Iris pigment epithelial cell (primary cell): ENCODE measurements at places on chromosomes 4 and X.

GRCh38 chrX:2989565-2989964 lies 16.8 kb upstream of the ARSH start:
- no peak for DNase-seq

DNA sequence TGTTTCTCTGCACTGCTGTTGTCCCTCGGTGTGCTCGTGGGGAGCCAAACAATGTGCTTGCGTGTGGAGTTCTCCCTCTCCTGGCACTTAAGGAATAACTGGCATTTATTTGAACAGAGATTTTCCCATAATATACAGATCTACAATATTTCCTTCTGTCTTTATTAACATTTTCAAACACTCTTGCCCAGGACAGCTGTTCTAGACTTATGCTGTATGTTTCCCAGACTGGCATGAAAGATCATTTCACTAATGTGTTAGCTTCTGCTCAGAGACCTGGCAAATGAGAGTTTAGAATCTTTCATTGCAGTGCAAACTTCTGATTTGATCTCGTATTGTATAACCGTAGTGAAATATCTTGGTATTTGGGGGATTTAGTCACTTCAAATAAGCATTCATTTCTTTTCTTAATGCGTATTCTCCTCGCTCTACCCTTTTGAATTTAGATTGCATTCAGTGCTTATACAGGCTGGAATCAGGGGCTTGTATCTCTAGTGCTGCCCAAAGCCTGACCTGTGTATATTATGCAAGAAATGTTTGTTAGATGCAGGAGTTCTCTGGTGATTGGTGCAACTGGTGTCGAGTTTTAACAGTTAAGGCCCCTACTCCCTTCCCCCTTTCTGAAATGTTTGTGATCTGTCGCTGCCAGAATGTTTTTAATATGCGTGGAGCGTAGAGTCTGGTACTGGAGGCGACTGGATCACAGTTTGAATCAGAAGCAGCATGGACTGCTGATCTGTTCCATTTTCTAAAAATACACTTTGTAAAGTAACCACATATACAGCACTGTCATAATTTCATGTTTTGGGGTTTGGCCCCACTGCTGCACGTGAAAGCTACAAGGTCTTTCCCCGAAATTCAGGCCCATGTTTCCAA lies 326.3 kb downstream of the ARHGAP10 start:
- DNase-seq = no peak

DNA sequence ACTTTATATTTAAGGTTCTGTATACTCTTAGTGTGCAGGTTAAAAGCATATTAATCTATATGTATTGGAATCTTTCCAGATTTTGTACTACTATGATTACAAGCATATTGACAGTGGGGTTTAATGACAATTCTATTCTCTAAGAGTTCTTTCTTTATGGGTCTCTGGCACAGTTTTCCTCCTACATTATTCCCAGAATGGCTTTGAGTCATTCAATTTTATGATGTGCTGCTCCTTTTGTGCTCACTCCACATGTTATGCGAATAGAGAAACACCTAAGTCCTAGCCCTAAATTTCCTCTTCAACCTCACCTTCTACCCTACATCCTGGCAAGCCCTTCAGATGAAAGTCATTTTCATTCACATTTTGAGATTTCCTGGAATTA lies 209.9 kb upstream of the DIAPH2 start:
- DNase-seq = no peak

DNA sequence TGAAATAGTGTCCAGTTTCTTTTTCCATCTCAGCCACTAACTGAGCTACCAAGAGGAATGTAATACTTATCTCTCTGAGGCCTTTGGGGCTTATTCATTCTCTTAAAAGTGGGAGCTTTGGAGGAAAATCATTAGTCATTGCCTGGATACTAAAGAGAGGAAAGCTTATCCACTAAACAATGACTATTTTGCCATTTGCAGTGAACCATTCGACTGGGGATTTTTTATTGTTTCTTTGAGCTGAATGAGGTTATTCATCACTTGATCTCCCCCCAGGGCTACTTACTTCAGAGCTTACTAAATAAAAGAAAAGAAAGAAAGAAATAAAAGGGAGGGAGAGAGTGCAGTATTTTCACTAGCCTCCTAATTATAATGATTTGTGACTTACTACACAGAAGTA lies 1329.5 kb upstream of the TENM3 start:
- DNase-seq = peak; percentile 24

GRCh38 chr4:10232114-10232513 lies 115.5 kb upstream of the WDR1 start:
- no peak for DNase-seq

GRCh38 chr4:89800012-89800516 lies 36.9 kb downstream of the SNCA start:
- peak; percentile 66 for DNase-seq

- no peak for DNase-seq
These were observed 29.1 kb downstream of the PFKFB1 start for GRCh38 chrX:54964766-54965497.

GRCh38 chrX:7420717-7421116 lies 272.8 kb upstream of the PUDP start:
- DNase-seq = no peak

DNA sequence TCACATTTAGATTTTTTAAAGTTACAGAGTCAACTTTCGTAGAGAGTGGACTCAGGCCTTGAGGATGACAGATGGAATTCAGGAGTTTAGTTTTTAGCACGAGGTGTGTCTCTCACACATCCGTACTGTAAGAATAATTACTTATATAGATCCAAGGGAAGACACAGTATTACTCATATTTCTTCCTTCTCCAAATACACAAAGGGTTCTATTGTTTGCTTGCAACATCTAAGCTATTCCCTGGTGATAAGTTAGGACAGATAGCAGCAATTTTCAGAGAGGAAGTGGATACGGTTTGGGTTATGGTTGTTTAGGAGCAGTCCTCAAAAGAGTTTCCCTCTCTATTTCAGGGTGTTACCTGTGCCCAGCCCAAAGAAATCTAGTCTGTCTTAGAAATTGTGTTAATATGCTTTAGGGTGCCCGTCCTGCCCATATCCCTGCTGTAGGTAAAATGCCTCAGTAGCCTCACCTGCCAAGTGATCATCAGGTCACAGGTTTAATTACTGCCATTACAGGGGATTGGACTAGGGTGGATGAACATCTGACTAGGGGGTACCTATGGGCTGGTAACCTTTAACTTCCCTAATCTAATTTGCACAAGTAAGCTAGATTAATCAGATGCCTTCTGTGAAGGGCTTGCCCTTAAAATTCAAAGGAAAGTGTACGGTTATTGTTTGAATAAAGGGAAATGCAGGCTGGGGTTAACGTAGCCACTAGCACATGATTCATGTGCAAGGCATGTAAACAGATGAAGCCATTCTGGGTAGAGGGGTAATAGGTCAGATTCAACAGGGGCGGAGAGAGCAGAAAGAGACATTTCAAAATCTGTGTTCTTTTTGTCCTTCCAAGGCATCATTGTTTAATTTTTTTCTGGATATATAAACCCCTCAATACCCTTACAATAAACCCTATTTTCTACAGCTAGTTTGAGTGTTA lies 8.7 kb upstream of the PPP3CA start:
- DNase-seq = peak; percentile 96

DNA sequence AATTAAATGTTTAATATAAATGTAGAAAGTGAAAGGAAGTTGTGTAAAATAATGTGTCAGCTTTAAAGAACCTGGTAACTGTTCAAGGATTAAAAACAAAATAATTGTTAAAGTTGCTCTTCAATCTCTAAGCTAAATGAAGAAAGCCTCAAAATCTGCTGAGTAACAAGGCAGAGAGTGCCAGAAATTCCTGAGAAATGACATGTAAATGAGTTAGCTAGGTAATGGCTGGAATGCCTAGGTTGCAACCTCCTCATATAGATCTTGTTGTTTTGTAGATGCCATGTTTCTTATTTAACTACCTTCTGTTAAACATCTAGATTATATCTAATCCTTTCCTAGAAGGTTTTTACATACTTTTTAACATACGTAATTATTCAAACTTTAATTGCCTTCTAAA lies 763.6 kb upstream of the AGA start:
- DNase-seq = no peak

DNA sequence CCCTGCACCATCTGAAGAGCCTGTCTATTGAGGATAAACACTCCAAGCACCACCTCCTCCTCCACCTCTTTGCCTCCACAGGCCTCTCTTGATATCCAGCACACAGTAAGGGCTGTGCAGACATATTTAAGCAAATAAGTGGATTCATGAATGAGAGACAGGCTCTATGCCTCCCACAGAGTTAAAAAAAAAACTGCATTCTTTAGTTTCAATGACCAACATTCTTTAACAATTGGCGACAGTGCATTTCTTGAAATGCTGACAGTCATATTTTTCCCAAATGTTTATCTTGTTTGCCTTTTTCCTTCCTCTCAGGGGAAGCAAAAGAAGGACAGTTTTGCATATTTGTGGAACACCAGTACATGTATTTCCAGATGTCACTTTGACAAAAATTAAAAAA lies 38.6 kb downstream of the MXRA5 start:
- no peak for DNase-seq

DNA sequence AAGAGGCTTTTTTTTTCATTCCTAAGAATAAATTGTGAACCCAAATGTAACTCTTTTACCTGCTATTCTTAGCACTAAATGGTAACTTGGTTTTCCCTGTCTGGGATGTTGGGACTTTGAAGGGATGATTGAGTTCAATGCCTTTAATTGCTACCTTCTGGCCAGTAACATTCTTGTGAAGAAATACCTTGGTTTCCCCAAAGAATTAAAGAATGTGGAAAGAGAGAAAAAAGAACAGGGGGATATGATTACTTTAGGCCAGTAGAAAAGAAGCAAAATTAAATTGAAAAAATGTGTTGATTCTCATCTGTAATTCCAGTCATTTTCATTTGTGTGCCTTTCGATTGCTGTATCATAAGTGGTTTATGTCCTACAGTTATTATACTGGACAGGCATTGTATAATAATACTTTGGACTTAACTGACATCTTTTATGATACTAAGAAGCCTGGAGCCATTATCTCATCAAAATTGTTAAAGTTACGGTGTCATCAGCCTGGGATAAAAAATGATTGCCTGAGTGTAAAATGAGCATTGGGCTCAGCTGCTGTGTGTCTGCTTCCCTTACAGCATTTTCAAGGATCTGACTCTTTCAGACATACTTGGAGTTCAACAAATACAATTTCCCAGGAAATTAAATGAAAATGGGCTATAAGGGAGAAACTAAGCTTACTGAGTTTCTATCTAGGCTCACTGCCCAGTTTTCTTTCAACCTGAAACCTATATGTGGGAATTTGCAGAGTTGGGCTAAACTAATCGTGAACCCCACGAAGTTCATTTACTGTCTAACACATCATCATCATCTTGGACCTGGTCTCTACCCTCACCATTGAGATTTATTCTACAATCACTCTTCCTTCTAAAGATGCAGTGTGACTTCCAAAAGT lies 146.3 kb downstream of the SHROOM3 start:
- DNase-seq = no peak

DNA sequence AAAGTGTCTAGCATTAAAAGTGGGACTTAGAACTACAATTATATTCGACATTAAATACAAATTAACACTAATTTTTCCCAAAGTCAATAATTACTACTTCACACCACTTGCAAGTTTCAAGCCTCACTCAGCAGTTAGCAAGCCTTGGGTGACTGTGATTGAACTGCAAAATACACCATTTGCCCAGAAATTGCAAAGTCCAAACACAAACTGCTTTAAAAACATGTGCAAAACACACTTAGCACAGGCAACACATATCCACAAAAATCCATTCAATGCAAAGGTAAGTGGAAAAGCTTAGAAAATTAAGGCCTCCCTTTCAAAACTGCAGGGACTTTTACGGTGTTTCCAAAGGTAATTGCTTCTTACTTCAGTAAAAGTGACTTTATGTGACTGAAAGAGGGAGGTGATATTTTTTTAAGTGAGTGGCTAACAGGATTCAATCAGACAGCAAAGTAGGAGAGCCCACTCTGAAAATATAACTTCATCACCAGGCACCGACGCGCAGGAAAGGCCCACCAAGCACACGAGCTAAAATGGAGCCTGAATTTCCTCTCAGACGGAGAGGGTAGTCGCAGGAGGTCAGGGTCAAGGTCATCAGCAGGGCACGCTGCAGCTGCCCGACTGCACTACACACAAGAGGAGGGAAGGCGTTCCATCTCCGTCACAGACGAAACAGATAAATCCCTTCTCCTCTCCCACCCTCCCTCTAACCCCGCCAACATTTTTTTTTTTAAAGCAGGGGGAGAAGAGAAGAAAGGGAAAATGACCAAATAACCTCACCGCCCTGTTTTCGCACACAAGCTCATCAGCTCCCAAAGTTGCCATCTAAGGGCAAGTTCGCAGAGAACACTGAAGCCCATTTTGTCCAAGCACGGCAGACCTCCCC lies 3.1 kb downstream of the ZNF827 start:
- peak; percentile 36 for DNase-seq

GRCh38 chr4:113750734-113751133 lies 10.8 kb downstream of the CAMK2D start:
- DNase-seq = no peak

- peak; percentile 73 for DNase-seq
These were observed 64.6 kb downstream of the ANAPC4 start for GRCh38 chr4:25441519-25442117.

DNA sequence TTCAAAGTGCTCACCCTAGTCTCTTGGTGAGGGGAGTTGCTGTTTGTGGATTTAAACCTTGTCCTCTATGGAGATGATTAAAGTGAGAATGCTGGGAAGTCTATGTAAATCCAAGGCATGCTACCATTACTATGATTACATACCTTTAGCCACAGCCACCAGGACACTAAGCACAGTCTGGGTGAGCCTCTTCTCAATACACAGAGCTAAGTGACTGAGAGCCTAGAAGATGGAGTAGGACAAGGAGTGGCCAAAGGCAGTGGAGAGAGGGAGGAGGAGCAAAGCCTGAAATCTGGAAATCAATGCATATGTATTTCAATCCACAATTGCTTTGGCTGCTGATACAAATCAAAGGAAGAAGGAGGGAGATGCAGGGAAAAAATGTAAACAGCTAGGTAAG lies 12.7 kb upstream of the TSPAN5 start:
- DNase-seq = no peak

DNA sequence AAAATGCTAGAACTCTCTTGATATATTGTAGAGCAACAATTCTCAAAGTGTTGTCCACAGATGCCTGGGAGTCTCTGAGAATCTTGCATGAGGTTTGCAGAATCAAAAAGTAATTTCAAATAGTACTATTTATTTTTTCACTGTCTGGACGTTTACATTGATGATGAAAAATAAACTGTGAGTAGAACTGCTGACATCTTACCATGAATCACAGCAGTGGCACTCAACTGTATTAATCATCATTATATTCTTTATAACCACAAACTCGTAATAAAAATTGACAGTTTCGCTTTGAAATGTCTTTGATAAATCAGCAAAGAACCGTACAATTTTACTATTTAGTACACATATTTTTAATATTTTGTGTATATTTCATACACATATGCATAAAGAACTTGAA lies 94.5 kb downstream of the NAF1 start:
- DNase-seq = peak; percentile 62

- no peak for DNase-seq
These were observed 115.5 kb upstream of the ZDHHC15 start for GRCh38 chrX:75638332-75638731.
